ENCODE measurements at places on chromosomes 4 and X.

DNA sequence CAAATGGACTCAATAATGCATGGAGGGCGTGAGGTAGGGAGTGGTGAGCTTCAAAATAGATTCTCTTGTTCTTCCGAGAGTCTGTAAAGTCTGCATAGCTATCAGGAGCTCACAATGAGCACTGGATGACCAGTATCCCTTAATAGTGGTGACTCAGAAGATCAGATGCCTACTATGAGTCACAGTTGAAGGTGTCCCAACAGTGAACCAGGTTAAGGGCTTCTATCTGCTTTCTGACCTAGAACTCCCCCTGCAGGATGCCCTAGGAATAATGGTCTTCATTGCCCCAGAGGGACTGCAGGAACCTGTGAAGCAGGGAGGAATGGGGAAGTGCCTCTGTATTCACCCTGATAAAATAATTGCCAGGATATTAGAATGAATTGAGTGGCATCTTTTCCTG, 22.1 kb downstream of the DGKK start:
- DNase-seq: no peak

GRCh38 chr4:14028862-14029261, 401.3 kb upstream of the BOD1L1 start:
- no peak for DNase-seq

GRCh38 chrX:21926116-21926515, 14.4 kb upstream of the SMS start:
- no peak for DNase-seq

DNA sequence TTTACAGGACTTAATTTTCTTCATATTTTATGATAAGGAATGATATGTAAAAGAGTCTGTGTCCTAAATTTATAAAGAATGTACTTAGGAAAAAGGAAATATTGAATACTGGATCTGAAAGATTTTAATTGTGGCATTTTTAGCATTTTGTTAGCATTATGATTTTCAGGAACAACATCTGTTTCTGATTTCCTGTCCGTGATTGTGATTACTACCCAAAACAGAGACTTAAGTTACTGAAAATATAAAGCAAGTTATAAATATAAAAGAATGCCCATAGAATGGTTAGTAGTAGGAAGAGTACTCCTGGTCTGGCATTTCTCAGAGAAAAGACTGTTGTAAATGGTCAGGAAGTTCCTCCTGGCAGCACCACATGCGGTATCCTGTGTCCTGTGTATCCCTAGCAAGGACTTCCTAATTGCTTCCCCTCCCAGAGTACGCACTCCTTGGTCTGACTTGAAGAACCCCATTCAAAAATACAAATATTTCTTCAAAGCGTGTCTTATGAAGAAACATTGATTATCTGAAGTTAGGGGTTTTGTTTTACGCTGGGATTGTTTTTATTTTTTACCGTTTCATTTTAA, 88.9 kb downstream of the RS1 start:
- DNase-seq: no peak

DNA sequence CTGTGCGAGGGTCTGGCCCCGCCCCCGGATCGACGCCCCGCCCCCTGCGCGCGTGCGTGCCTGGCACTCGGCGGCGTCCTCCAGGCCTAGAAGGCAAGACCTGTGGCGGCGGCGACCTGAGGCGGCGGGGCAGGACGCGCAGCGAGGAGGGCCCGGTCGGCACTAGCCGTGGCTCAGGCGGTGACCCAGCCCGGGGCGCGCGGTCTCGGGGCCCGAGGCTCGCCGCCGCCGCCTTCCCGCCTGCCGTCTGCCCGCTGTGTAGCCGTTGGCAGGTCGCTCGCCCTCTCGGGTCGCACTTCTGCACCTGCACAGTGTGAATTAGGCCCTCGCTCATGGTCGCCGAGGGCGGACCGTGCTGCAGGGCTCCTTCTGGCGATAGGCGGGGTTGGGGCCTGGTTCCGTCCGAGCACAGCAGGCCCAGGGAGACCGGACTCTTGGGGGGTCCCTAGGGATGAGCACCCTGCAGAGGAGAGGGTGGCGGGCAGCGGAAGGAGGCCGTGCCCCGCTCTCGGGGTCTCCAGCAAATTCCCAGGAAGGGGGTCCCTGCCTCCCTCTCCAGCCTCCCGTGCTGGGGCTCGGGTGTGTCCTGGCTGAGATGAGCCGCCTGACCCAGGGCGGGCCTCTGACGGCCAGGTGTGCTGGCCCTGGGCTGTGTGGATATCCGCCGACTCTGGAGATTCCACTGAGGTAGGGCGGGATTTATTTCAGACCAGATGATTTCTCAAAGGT, 557 bp upstream of the FAM53A start:
- DNase-seq: no peak

DNA sequence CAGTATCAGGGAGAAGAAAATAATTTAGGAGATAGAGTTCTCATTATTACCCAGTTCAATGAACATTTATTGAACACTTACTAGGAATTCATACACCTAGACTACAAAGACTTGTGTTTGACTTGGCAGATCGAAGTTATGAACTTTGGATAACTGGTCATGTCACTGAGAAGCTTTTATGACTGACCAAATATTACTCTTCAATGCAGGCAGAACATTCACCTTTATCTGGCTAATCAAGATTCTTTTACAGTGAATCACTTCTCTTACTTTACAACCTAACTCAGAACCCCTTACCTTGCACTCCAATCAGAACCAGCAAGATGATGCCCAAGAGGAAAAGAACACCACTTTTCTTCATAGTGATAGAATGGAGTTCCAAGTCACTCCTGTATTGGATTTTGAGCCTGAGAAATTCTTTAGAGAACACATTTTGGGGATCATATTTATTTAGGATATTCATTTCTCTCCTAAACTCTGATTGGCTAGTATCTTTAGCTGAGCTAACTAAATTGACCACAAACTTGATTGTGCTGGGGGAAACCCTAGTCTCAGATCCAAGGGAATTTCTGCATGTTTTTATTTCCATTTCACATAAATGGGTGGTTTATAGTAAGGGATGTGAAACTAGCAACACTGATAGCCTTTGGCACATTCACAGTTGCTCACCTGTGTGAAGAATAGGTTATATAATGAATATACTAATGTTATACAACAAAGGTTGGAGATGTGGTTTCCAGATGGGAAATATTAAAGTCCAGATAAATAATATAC, at the start of gene CXCL9:
Gene CXCL9, minus strand, starts transcription at position 421 of the 774 bp plus-strand sequence. Its CDS starts 60 bp downstream, at position 361.
- DNase-seq: no peak

- DNase-seq: no peak
Measured at GRCh38 chr4:87521757-87522374, 7.3 kb downstream of the SPARCL1 start.

DNA sequence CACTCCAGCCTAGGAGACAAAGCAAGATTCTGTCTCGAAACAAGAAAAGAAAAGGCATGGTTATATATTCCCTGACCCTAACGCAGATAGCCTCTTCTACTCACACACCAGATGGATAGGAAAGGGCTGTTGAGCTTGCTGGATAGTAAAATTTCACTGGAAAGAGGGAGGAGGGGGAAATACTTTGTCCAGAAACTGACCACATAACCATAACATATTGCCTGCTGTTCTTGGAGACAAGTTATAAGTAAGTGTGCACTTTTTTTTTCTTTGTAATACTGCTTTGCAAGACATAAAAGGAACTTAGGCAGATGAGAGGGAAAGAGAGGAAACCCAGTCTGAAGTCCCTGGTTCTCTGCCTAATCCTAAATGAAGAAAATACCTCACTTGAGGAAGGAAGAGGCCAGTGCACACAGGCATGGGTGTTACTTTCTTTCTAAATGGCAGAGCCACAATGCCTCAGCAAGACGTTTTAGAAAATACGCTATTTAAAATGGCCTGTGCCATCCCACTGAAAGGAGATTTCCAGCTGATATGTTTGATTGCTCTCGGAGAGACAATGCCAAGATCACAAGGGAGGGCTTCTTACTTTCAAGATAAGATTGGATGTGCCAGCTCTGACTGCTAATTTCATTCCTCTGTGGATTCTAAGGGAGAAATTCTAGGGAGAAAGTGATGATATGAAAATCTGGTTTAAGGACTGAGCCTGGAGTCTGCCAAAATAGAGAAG, 140.6 kb downstream of the DCTD start:
- no peak for DNase-seq

GRCh38 chr4:159052315-159052714, 50.6 kb upstream of the RAPGEF2 start:
- no peak for DNase-seq

DNA sequence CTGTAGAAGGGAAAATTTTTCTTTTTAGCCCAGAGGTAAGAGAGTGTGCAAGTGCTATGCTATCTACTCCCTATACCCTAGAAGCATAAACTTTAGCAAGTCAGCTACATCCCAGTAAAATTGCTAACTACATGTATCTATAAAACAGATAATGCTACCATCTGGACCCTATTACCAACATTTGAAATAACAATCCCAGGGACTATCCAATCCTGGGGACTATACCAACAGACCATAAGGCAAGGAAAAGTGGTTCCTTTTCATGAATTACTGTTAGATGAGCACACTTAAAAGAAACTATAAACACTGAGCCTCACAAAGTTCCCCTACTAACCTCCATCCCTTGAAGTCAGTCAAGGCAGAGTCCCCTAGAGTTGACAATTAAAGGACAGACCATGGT, 213.6 kb upstream of the VEGFC start:
- no peak for DNase-seq

GRCh38 chrX:44224760-44225159, 118.7 kb downstream of the EFHC2 start:
- DNase-seq: no peak

DNA sequence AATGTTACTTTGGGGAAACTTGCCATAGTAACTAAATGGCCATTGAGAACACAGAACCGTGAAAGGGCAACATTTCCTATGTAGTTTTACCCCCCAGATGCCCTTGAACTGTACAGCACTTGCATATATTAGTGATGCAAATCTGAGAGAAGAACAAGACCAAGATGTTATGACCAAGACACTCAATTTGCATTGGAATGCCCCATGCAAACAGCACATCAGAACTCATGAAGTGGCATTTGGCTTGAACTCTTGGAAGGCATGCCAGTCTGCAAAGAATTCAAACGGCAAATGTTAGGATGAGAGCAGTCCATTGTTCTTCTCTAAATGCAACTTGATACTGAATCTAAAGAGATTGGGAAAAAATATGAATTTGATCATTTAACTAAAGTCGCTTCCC, 139.4 kb upstream of the CXorf66 start:
- no peak for DNase-seq
